RWPE1 (cell line): ENCODE measurements at places on chromosomes 1 and 21.

DNA sequence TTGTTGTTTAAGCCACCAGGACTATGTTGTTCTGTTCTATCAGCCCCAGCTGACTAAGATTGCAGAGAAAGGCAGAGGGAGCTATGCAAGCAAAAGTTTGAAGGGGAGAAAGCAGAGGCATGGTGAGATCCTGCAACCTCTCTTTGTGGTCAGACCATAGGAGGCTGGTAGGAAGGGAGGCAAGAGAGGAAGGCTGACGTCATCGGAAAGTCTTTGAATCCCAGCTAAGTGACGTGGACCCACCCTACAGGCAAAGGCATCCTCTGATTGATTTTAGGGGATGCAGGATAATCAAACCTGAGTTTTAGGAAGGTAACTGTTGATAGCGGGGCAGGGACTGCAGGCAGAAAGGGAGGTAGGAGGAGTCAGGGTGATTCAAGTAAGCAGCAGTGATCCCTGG, 23.3 kb upstream of the TNNI1 start:
- DNase-seq: no peak

DNA sequence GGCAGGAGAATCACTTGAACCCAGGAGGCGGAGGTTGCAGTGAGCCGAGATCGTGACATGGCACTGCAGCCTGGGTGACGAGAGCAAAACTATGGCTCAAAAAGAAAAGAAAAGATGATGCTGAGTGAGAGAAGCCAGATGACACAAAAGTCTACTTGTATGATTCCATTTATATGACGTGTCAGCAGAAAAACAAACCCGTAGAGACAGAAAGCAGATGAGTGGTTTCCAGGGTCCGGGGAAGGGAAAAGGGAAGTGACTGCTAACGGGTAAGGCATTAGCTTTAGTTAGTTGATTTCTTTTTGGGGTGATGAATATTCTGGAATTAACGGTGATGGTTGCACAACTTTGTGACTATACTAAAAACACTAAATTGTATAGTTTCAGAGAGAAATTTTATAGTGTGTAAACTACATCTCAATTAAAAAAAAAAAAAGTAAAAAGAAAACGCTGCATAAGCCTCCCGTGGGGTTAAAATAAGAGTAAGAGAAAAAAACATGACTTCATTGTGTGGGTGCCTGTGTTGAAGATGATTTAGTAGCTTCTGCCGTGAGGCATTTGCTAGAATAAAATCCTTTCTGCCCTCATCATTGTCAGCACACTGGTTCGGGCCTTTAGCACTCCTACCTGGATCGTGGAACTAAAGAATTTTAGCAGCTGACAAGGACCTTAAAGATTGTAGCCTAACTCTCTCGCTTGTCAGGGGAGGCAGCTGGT, 24.7 kb upstream of the ATP5PO start:
- no peak for DNase-seq

- DNase-seq: no peak
Measured at GRCh38 chr1:175877939-175878737, 134.7 kb upstream of the TNR start.

- DNase-seq: no peak
Measured at GRCh38 chr1:51744506-51745303, 127.8 kb downstream of the OSBPL9 start.

DNA sequence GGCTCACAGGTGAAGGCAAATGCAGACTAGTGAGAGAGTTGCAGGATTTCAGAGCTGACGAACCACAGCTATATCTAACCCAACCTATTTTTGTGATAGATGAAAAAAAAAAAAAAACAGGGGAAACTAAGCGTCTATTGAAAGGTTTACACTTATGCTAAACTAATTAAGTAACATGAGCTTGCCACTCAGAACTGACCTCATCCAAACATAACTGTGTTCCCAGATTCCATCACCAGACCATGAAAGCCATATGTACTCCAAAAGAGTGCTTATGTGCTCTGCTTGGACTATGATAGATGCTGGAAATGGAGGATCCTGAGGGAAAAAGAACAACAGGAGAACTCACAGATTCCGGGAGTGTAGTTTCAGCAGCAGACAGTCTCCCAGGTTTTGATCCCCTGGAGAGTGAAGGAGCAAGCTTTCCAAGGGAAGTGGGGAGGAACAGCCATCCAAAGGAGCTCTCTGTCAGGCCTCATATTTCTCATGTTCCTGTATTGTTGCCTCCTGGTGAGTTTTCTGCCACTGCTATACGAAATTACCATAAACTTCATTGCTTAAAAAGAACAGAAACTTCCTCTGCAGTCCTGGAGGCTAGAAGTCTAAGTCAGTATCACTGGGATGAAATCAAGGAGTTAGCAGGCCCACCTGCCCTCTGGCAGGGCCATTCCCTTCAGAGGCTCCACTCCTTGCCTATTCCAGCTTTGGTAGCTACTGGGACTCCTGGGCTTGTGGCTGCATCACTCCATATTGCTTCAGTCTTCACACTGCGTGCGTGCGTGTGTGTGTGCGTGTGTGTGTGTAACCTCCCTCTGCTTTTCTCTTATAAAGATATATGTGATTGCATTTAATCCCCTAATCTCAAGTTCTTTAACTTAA, 38.1 kb downstream of the NIBAN1 start:
- no peak for DNase-seq

- DNase-seq: no peak
Measured at GRCh38 chr1:30460661-30461060, 262.7 kb downstream of the MATN1 start.

- no peak for DNase-seq
Measured at GRCh38 chr1:42392255-42392654, 11.7 kb downstream of the RIMKLA start.
